ENCODE measurements at places on chromosomes 2 and 18.

DNA sequence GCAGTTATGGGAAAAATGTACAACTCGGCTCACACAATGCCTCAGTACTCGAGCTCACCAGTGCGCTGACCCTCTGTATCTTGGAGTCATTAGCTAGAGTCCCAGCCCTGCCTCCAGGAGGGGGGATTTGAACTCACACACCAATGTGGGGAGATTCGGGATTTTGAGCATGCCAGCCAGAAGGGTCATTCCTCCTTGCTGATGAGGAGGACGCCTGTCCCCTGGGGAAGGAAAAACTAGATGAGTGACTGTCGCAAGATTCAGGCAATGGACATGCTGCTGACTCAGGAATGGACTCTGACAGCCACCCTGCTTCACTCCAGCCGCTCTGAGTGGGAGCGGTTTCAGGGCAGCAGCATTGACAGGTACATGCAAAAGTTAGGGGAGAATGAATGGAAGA, 20.6 kb downstream of the FIGN start:
- no peak for DNase-seq

DNA sequence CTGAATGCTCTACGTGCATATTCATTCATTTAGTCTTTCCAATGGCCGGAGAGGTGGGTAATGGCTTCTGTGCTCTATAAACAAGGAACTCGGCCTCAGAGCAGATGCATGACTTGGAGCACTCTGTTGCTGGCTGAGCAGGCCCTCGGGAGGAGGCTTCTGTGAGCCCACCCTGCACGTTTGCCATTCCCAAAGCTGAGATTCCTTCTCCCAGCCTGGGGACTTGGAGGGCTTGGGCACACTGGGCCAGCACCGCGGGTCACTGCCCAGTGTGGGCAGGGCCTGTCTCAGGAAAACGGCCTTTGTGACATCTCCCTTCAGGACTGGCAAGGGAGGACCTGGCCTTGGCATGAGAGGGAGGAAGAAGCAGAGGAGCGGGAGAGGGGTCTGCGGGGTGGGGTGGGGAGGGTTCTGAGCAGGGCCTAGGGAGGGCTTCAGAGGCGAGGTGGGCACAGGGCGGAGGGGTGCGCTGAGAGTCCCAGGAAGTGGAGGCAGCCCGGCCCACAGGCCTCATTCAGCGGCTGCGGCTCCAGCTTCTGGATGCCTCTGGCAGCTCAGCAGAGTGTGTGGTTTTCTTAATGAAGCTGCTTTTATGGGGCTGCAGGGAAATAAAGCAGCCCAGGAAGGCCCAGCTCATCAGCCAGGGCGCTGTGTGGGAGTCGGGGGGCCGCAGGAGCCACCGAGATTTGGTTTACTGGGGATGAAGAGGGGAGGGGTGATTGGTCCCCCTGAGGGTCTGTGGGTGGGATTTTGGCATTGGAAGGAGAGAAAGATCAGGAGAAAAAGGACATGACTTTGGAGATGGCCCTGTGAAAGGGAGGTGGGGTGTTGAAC, 51.7 kb upstream of the OTOF start:
- DNase-seq: no peak

GRCh38 chr2:237281836-237282306, 132.1 kb downstream of the COL6A3 start:
- DNase-seq: no peak

- DNase-seq: no peak
Observed at GRCh38 chr2:44169155-44169898, 652 bp downstream of the PPM1B start.

DNA sequence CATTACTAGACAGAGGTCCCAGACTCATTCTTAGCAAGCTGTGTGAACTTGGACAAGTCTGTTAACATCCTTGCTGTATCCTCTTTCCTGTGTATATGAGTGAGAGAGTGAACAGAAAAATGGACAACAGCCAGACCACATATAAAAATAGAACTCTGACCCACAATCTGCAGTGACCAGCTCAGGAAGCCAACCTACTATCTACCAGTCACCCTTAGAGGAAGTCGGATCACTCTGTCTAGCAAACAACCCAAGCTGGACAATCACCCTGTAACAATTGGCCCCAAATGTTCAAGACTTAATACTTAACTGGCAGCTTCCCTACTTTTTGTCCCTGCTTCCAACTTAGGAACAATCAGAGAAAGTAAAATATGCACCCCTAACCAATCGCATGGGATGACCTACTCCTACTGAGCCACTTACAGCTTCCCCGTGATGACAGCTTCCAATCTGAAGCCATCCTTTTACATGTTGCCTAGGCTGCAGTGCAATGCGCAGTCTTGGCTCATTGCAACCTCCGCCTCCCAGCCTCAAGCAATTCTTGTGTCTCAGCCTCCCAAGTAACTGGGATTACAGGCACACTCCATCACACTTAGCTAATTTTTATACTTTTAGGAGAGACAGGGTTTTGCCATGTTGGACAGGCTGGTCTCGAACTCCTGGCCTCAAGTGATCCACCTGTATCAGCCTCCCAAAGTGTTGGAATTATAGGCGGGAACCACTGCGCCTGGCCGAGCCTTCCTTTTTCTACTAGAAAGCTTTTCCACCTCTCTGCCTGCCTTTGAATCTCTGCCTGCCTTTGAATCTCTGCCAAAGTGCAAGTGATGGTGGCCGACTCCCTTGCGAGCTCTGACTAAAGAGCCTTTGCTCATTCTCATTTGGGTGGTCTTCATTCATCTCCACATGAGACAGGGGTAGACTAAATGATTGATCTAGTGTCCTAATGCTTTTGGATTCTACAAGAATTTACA, 158.3 kb upstream of the NDUFV2 start:
- DNase-seq: no peak

DNA sequence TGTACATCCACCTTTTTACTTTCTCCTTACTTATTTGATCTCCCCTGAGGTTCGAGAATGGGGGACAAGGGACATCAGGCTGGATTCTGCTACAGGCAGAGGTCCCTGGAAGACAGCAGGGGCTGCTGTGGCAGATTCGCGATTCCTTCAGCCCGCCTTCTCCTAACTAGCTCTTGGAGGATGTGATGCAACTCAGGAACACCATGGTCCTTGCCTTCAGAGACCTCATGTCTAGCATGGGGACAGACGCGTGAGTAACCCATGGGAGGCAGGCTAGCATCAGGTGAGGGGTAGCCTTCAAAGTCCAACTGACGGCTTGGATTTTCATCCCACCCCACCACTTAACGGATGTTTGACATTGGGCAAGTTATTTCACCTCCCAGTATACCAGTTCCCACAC, 869 bp upstream of the TCF23 start:
- DNase-seq: no peak

- no peak for DNase-seq
Observed at GRCh38 chr18:12599543-12599942, 58.4 kb downstream of the SPIRE1 start.

DNA sequence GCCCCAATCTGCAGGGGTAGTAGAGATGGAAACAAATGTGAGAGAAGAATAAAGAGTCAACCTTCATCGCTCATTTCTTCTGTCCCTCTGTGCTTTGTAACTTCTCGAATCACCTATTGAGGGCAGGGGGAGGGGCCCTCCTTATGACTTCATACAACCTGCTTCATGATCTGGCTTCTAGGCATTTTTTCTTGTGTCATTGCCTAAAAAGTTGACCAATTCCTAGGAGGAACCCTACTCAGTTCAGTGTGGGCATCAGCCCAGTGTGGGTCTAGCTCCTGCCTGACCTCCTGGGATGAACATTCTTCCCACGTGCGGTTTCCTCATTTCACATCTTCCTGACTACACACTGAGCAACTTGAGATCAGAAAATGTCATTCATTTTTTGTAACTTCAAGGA, 46.3 kb upstream of the CREB1 start:
- DNase-seq: no peak

DNA sequence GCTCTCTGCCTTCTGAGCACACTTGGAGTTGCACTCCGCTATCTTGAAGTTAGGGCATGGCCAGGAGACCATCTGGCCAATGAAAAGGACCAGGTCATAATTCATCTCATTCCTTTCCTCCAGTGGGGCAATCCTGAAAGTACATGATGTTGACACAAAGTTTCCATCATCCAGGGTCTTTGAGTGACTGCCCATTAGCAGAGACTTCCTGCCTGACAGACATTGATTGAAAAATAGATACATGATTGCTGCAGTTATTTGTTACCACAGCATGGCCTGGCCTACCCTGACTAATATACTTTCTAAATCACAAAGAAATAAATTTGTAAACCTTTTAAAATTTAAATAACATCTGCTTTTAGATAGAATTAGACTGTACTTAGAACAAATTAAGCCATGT, 50.0 kb upstream of the SCG2 start:
- no peak for DNase-seq
